H4 (cell line): ENCODE measurements at places on chromosomes 4 and X. TPM values are rescaled to one million over a fixed set of nuclear protein-coding genes. Genes with fewer than 3 reads are reported as not detected.

Gene SMR3B
- not detected in 2 replicates for total RNA-seq

Gene MID1
- 9.1 and 14.3 TPM in 2 replicates for total RNA-seq

Gene SULT1E1
- 1.6 and 3.1 TPM in 2 replicates for total RNA-seq

Gene ARFIP1
- total RNA-seq: 39.9 and 58.4 TPM in 2 replicates

Gene PRR32
- not detected in 2 replicates for total RNA-seq

Gene HCCS
- 19.9 and 38.1 TPM in 2 replicates for total RNA-seq

Gene GPR78
- total RNA-seq: 0.41 TPM in 1 of 2 replicates, not detected in the other

Gene DDX53
- total RNA-seq: not detected in 2 replicates

DNA sequence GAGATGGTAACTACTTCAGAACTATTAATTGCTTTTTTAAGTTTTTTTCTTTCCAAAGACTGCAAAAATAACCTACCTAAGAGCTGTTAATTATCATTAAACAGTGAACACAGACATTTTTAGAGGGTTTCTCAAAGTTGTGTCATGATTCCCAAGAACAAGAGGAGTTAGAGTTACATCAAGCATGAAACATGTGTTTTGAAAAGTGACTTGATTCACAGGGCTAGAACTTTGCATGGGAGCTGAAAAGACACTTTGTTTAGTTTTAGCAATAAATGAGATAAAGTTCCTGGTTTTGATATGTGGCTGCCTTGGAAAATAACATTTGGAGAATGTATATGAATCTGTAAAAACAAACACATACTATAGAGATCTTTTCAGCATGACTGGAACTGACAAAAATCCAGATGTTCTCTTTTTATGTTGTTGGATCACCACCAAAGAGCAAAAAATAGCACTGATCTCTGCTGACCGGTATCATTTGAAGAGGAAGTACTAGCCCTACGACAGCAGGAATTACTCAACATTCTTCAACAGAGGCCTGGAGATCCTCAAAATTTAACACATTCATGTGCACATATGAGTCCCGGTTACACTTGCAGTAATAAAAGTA, 173.0 kb upstream of the PCDH18 start:
- no peak for DNase-seq

DNA sequence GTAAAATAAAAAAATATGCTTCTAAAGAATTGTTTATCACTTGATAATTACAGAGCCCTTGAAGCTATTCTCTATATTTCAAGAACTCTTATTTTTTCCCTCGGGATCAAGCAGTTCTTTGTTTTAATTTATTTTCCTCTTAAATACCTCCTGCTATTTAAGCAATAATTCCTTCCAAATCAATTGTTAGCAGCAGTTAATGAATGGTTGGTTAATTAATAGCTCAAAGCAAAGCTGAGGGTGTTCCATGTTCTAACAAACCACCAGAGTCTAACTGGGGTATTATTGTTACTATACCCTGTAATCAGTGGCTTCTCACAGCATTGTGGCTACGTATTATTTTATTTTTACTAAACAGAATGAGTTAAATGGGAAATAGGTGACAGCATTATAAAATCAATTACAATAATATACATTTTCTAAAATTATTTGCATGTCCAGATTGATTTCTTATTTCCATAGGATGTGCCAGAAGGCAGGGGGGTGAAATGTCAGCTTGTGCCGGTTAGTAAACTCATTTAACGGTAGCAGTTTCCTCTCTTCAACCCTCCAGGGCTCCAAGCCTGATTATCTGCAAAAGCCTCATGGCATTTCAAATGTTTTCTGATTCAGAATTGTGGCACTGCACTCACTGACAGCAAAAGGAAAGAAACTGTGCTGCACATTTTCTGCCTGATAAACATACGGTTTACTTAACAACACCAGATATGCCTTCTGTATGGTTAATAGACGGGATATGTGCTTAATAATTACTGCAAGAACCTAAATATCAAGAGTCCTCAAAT, 286.9 kb upstream of the EMCN start:
- no peak for DNase-seq

DNA sequence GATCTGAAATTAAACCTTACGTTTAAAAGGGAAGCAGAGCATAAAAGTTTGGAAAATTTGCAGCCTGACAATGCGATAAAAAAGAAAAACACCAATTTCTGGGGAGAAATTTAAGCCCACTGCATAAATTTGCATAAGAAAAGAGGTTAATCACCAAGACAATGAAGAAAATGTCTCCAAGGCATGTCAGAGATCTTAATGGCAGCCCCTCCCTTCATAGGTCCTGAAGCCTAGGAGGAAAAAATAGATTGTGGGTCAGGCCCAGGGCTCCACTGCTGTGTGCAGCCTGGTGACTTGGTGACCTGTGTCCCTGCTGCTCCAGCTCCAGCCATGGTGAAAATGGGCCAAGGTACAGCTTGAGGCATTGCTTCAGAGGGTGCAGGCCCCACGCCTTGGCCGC, 264.0 kb upstream of the CT83 start:
- no peak for DNase-seq

DNA sequence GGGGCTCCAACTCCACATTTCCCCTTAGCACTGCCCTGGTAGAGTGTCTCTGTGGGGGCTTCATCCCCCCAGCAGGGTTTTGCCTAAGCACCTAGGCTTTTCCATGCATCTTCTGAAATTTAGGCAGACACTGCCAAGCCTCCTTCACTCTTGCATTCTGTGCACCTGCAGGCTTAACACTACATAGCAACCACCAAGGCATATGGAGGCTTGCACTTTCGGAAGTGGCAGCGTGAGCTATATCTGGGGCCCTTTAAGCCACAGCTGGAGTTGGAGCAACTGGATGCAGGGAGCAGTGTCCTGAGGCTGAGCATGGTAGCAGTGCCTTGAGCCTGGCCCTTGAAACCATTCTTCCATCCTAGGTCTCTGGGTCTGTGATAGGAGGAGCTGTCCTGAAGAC, 214.8 kb upstream of the RPL34 start:
- no peak for DNase-seq

DNA sequence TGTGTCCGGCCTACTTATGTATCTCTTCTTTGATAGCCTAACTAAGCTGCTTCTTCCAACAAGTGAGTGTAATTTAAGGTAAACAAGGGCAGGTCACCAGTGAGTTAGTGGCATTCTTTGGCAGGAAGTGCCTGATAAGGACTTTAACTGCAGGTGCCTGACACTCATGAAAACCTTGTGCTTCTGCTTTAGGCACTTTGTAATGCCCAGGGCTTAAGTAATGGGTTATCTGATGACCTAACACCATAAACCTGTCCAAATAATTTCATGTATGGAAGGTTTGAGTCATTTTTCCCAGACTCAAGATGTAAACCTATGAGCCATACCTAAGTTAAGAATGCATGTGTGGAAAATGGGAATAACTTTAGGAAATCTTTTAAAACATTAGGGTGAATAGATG, 43.0 kb downstream of the BCOR start:
- no peak for DNase-seq

- no peak for DNase-seq
Measured at GRCh38 chrX:13341491-13342101, 21.7 kb upstream of the ATXN3L start.

DNA sequence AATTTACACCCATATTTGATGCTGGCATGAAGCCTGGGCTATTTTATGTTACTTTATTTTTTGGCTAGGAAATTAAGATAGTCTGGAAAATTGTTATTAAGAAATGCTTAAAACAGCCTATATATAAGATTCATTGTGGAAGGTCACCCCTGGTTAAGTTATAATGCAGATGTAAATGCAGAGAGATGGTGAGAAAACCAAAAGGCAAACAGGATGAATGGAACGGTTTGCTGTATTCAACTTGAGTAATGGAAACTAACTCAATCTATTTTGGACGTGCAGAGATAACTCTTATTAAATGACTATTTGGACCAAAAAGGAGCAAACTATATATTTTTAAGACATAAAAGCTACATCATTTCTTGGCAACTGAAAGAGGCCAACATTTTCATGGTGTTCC, 446.3 kb upstream of the FRG1 start:
- DNase-seq: no peak

DNA sequence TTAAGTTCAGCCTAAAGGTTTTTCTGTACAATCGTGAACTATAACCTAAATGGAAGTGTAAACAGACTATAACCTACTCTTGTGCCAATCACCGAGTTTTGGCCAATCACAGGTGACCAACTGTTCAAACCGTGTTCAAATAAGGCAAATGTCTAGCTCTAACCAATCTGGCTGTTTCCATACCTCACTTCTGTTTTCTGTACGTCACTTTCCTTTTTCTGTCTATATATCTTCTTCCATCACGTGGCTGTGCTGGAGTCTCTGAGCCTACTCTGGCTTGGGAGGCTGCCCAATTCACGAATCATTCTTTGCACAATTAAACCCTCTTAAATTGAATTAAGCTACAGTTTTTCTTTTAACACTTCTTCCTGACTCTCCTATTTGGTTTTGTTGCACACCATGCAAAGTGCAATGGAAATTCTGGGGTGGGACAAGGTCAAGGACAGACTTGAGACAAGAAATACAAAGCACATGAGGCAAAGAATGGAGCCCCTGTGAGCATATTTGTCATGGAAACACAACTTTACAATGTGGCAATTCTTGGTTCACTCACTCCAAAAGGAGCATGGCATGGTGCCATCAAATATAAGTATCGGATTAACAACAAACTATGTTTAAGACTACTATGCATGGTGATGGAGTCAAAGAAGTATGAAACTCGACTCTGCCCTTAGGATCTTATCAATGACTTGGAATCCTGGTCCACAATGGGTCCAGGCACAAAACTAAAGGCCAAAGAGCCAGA, 115.7 kb upstream of the FAM9B start:
- no peak for DNase-seq

DNA sequence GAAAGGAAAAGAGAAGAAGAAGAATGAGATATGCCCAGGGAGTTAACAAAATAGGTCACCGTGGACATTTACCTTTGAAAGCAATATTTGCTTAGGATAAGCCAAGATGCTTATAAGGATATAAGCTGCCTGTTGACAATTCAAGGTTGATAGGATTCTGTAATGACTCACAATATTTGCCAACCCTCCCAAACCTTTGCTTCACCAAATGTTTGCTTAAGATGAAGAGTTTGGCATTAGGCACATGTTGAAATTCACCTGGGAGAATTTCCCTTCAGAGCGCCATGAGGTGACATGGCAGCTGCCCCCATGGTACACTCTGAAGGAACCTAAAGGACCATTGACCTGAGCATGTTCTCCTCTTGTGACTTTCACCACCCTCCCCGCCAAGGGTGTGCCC, 4.6 kb downstream of the PALLD start:
- DNase-seq: no peak

DNA sequence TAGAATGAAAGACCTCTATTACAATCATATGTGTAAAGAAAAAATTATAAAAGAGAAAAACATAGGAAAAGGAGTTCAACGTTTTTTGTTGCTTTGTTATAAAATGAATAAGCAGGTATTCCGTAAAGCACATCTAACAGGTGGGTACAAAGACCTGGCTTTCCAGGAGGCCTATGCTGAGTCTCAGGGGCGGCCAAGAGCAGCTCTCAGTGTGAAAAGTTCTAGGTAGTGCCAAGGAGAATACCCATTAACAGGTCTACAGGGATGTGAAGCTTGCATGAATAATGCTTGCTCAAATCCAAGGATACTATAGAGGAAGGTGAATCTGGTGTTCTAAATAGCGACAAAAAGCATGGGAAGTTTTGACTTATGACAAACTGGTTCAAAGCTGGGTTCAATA, 944.4 kb downstream of the PDHA2 start:
- no peak for DNase-seq

DNA sequence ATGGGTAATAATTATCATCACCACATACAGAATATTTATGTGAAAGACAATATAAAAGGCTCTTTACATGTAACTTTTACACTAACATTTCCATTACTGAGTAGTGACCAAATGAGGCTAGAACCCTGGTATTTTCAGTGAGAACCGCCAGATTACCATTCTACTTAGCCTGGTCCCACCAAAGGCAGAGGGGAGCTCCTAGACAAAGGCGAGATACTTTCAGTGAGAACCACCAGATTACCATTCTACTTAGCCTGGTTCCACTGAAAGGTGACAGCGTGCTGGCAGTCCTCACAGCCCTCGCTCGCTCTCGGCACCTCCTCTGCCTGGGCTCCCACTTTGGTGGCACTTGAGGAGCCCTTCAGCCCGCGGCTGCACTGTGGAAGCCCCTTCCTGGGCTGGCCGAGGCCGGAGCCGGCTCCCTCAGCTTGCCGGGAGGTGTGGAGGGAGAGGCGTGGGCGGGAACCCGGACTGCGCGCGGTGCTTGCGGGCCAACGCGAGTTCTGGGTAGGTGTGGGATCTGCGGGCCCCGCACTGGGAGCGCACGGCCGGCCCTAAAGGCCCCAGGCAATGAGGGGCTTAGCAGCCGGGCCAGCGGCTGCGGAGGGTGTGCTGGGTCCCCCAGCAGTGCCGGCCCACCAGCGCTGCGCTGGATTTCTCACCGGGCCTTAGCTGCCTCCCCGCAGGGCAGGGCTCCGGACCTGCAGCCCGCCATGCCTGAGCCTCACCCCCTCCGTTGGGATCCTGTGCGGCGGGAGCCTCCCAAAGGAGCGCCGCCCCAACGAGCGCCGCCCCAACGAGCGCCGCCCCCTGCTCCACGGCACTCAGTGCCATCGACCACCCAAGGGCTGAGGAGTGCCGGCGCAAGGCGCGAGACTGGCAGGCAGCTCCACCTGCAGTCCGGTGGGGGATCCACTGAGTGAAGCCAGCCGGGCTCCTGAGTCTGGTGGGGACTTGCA, 1276.1 kb downstream of the PCDH7 start:
- no peak for DNase-seq

GRCh38 chrX:118824173-118824730, 628 bp downstream of the ZCCHC12 start:
- no peak for DNase-seq

GRCh38 chr4:105994061-105994460, 98.8 kb downstream of the NPNT start:
- DNase-seq: no peak

- DNase-seq: no peak
Measured at GRCh38 chrX:32532262-32532661, 679.1 kb downstream of the DMD start.

- no peak for DNase-seq
Measured at GRCh38 chrX:120274958-120275357, 24.3 kb downstream of the ZBTB33 start.

GRCh38 chr4:183074288-183074990, 24.6 kb upstream of the WWC2 start:
- peak; percentile 14 for DNase-seq

- DNase-seq: no peak
Measured at GRCh38 chr4:171441300-171441941, 371.8 kb upstream of the GALNTL6 start.

DNA sequence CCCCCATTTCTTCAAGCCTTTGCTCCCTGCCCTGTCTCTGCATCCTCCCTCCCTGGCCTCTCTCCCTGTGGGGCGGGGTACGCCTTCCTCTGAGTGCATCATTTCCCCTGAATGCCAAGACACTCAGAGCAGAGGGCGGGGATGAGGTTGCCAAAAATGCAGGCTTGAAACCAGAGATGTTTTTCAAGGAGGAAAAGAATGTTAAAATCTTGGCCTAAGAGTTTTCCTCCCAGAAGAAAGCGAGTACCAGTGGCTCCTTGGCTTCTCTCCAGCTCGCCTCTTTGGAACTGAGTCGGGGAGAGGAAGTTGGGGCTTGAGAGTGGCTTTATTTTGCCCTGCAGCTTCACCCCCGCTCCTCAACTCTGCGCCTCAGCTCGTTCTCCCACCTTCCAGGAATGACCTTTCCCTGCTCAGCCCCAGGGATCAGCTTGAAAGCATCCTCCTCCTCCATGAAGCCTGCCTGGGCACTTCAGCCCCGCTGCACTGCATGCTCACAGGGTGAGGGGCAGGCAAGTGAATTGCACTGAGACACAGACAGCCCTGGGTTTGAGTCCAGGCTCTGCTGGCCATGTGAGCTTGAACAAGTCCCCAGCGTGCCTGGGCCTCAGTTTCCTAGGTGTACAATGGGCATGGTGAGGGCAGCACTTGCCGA, 57.5 kb upstream of the SORCS2 start:
- DNase-seq: peak; percentile 49

GRCh38 chr4:123248085-123248659, 148.4 kb upstream of the SPRY1 start:
- DNase-seq: no peak
